ENCODE measurements at places on chromosomes 7 and 10.

- no peak for DNase-seq
These were observed 106.1 kb downstream of the POU6F2 start for GRCh38 chr7:39083781-39084180.

GRCh38 chr7:83613232-83613631, 35.7 kb downstream of the SEMA3E start:
- DNase-seq, result no peak

- DNase-seq, result no peak
These were observed 17.1 kb upstream of the TMEM120A start for GRCh38 chr7:76011442-76011861.

DNA sequence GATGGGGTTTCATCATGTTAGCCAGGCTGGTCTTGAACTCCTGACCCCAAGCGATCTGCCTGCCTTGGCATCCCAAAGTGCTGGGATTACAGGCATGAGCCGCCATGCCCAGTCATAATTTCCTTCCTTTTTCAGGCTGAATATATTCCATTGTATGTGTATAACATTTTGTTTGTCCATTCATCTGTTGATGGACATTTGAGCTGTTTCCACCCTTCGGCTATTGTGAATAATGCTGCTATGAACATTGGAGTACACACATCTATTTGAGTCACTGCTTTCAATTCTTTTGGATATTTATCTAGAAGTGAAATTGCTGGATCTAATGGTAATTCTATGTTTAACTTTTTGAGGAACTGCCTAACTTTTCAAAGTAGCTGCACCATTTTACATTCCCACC, 34.6 kb downstream of the TLX1 start:
- DNase-seq, result no peak

DNA sequence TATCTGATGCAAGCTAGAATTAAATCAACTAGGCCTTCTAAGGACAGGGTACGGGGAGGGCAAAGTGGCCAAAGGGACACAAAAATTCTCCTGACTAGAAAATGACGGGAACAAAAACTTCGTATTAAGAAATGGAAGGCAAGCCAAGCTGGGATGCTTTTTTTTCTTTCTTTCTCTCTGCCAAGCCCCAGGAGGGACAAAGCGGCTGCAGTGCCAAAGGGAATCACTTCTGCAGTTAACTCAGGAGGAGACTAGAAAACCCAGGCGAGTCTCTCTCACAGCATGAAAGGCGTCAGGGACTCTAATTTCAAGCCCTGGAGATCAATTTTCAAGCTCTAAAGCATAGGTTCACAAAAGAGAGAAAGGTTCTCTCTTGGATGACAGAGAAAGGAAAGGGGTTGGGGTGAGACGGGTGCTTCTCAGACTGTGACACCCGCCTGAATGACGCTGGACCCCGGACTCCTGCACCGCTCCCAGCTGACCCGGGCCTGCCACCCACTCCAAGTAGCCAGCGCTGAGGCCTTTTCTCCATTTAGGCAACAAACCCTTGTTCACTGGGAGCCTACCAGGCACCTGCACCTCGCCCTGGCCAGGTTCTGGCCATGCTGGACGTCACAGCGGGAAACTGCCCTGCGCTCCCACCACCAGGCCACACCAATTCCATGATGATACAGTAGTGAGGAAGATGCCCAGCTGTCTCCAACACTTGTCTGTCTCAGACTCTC, 56.5 kb downstream of the KIAA1549 start:
- no peak for DNase-seq

DNA sequence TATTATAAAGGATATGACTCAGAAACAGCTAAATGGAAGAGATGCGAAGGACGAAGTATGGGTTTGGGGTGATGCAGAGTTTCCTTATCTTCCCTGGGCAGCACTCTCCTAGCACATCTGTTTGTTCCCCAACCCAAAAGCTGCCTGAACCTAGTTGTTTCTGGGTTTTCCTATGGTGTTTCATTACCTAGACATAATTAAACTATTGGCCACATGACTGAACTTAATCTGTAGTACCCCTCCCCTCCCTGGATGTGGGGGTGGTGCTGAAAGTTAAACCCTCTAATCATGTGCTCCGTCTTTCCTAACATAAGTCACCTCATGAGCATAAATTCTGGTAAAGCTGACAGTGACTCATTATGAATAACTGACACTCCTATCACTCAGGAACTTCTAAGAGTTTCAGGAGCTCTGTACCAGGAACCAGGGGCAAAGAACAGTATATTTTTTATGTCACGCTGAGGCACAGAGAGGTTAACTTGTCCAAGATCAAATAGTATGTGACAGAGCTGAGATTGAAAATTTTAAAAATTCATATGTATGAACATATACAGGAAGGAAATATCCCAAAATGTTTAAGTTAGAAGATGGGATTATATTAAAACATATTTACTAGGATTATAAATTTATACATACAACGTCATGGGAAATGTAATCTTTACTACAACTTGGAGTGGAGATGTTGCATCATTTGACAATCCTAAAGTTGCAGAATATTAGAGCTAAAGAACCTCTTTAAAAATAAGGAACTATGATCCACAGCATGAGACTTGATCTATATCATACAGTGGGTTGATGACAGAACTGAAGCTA, 4.8 kb downstream of the STRIP2 start:
- DNase-seq, result no peak

GRCh38 chr10:86700851-86701617, 32.7 kb downstream of the LDB3 start:
- no peak for DNase-seq

DNA sequence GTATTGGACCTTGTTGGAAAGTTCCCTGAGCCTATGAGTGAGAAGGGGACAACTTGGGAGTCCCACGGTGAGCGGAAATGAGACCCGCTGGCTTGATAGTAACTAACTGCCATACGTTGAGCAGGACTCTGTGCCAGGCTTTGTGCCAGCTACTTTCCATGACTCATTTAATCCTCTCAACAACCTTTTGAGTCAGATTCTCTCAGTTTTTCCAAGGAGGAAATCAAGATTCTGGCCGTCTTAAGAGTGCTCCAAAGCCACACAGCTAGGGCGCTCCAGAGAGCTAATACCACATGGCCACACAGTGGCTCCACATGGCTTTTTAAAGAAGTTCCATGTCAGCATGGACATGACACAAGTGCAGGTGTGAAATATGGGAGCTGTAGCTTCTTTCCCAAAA, 55.7 kb downstream of the NOD1 start:
- DNase-seq, result no peak

DNA sequence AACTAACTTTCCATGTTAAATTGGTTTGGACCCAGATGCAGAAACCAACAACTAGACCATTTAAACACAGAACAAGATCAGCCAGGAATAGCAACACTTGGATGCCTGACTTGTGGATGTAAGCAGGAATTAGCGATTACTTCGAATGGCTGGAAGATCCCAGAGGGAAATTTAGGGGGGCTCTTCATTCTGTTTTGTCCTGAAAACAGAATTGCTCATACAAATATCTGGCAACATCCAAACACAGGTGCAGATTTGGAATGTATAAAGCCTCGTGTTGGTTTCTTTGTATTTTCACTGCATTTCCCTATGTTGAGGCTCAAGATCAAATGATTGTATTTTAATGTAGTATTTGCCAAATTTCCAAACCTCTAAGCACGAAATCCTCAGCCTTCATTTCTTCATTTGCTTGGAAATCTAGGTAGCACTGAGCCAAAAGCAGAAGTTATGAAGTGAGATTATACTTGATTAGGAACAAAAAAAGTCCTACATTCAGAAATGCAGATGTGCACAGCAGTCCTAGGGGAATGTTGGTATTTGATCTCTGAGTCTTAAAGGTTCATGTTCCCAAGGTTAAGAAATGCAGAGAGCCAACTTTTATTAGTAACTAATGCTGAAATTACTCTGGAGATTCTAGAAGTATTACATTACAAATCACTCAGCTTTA, 248.7 kb upstream of the TCF7L2 start:
- DNase-seq, result no peak

DNA sequence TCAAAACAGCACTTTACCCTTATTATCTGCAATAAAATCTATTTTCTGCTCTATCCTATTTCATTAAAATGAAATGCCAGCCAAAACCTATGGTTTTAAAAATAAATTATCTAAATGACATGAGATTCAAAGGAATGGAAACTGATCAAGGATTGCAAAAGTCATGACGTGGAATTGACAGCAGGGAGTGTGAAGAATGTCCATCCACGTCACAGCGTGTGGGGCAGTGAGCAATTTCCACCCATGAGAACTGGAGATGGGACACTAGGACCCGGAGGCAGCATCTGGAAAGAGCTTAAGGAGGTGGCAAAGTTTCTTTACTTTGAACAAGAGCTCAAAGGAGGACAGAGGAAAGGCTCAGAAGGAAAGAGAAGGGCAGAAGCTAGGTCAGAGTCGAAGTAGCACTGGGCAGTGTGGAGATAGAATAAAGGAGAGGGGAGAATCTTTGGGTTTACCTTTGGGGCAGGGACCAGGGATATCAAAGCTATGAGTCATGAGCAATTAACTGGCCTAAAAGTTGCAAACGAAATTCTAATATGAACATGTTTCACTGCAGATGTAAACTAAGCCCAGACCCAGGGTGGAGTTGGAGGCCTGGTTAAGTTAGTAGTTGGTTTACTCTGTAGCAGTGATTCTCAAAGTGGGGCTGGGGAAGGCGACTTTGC, 24.9 kb upstream of the STK17A start:
- no peak for DNase-seq

GRCh38 chr7:37187179-37187578, 261.5 kb downstream of the ELMO1 start:
- DNase-seq, result no peak

DNA sequence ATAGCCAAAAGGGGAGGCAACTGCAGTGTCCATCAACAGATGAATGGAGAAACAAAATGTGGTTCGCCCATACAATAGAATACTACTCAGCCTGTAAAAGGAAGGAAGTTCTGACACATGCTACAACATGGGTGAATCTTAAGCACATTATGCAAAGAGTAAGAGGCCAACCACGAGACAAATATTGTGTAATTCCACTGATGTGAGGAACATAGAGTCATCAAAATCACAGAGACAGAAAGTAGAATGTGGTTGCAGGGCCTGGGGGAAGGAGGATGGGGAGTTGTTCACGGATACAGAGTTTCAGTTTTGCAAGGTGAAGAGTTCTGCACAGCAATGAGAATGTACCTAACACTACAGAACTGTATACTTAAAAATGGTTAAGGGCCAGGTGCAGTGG, 13.7 kb upstream of the C10orf71 start:
- no peak for DNase-seq

DNA sequence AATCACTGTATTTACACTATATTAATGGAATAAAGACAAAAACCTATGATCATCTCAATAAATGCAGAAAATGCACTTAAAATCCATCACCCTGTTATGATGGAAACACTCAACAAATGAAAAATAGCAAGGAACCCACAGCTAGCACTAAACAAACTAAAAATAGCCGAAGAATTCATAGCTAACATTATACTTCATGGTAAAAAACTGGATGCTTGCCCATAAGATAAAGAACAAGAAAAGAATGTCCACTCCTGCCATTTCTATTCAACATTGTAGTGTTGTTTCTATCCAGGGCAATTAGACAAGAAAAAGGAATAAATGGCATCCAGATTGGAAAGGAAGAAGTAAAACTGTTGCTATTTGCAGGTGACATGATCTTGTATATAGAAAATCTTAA, 142.1 kb downstream of the STK31 start:
- no peak for DNase-seq

DNA sequence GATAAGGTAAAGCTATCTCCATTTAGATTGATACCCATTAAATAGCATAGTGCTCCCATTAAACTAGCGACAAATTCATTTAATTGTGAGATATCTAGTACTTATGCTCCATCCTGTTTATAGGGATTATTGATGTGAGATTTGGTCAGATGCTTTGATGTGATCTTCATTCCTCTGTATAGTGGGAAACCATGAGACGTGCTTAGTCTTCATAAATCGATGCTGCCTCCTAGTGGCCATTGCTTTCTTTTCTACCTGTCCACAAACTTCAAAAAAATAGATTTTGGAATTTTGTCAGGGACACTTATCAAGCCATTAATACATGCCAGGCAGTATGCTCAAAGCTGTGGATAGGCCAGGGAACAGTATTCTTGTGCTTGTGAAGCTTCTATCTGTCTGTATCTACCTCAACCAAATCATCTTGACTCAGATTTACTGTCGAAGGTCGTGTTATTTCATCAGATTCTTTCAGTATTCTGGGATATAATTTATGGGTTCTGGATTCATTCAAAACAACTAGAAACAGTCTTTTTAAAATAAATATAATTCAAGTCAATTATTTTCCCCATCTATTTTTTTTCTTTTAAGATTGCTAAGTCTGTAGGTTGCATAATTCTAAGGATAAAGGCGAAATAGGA, 12.0 kb downstream of the LSM8 start:
- peak; percentile 90 for DNase-seq

DNA sequence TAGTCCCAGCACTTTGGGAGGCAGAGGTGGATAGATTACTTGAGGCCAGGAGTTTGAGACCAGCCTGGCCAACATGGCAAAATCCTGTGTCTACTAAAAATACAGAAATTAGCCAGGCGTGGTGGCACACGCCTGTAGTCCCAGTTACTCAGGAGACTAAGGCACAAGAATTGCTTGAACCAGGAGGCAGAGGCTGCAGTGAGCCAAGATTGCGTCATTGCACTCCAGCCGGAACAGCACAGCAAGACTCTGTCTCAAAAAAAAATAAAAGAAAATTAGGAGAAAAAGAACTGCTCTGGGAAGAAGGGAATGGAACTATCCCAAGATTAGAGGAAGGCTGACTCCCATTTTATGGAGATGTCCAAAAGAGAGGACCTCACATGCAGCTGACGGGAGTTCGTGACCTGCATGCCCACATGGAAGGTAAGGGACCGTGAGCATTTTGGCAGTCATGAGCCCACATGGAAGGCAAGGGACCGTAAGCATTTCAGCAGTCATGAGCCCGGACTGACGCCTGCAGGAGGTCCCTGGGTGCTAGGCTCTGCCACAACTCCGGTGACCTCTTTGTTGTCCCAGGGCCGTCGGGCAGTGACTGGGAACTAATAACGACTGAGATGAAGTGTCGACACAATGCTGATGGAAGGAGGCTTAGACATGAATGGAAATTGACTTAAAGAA, 18.6 kb upstream of the GTPBP4 start:
- peak; percentile 46 for DNase-seq

- DNase-seq, result peak; percentile 98
These were observed at the start of gene ZNF503 for GRCh38 chr10:75401569-75402485. Gene ZNF503, minus strand, starts transcription at chr10:75401764. Its CDS starts 345 bp downstream, at chr10:75401419.

DNA sequence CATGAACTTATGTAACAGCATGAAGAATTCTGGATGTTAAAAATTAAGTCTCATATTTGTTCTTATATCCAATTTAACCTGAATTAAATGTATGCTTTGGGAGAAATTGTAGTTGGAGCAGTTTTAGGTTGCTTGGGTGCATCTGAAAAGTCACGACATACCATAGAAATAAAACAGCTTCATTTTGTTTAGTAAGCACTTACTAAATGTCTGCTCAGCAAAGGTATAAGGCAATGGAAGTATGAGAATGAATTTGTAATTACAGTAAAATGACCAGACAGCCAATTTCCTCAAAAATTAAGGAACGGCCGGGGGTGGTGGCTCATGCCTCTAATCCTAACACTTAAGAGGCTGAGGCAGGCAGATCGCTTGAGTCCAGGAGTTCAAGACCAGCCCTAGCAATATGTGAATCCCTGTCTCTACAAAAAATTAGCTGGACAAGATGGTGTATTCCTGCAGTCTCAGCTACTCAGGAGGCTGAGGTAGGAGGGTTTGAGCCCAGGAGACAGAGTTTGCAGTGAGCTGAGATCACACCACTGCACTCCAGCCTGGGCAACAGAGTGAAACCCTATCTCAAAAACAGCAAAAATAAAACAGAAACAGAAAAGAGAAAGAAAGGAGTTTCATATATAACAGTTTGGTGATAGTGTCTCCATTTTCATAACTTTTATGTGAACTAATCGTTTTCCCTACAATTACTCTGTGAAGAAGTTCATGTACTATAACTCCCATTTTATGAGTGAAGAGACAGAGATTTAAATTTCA, 47.2 kb upstream of the KLF6 start:
- DNase-seq, result no peak

Data from GM23338 (cell line).